ENCODE measurements at places on chromosomes 5 and 9.

DNA sequence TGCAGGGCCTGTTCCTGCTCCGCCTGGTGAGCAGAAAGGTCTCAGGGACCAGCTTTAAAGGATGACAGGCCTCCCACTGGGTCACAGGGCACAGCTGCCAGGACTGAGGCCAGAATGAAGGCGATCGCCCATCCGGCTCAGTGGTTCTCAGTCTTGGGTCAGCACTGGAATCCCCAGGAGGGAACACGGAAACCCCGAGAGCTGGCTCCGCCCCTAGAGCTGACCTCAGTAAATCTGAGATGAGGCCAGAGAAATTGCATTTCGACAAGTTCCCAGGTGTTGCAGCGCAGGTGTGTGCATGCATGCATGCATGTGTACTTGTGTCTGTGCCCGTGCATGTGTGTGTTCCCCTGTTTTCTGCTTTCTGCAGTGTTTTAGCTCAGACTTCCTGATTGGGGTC, 47.2 kb upstream of the KCNMB1 start:
- no peak for DNase-seq

DNA sequence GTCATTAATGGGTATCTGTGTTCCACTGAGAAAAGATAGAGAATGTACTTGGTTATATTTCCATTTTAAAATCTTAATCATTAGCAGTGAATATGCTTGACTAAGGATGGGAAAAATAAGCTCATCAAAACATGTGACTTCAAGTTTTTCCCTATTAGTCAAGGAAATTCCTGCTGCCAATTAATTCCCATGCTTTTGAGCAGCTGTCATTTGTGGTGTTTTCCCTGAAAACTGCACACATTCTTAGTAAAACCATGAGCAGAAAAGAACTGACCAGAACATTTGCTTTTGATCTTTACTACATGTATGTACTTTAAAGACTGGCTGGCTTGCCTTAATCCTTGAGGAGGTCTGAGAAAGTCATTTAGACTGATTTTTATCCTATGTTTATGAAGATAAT, 75.2 kb downstream of the AOPEP start:
- DNase-seq, result peak; percentile 45

DNA sequence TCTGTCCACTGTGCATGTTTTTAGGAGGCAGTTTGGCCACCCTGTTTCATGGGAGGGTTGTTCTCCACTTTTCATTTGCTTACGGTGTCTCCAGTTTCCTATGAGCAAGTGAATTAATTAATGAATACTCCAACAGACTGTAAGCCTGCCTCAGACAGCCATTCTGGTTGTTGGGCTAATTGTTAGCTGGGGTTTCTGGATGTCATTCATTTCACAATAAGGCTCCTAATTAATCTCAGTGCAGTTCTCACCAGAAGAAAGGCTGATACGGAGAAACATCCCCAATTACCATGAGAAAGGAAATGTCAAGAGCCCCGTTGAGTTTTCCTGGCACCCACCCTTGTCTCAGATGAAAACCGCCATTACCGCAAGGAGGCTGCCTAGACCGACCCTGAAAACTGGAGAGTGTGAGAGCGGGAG, 75.8 kb downstream of the MAP1B start:
- DNase-seq, result no peak

- no peak for DNase-seq
These were observed 31.8 kb downstream of the AMBP start for GRCh38 chr9:114046237-114046755.

DNA sequence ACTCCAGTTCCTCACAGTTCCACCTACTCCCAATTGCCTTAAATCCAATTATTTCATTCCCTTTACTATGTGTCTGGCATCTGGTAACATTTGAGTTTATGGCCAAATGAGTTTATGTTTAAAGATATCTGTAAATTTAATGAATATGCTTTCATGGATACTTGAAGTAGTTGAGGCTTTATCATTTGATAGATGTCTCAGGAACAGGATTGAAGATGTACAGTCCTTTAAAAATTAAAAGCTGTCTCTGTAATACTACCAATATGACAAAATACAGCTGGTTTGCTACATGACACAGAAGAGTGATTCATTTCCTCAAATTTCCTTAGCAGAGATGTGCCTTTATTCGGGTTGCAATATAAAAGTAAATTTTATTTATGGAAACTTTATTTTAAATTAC, 2326.0 kb upstream of the ACO1 start:
- DNase-seq, result no peak

DNA sequence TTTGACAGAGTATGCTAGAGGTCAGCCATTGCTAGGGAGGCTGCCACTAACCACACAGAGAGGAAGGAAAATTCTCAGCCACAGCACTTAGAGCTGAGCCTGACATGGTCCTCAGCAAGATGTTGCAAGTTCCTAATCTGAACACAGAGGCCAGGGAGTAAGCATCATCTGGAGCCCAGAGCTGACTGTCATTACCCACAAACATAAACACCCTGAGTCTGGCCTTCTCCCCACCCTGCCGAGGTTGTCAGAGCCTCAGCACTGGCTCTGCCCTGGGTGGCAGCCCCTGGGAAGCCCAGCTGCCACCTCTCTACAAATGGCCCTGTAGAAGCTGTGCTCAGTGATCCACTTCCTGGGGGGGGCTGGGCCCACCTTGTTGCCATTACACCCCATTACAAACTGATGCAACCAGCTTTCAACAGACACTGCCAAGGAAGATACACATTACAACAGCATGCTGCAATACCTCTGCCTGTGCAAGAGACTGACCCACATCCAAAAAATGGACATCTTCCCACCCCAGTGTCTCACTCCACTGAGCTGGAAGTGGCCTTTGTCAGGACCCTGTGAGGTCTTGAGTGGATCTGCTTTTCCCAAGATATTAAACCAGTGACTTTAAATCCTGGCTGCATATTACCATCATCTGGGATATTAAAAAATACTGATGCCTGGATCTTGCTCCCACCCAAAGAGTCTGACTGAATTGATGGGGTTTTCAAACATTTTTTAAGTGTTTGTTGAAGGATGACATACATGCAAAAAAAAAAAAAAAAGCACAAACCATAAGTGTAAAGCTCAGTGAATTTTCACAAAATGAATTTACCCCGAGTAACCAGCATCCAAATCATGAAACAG, 33.0 kb downstream of the IRF1 start:
- no peak for DNase-seq

- DNase-seq, result peak; percentile 86
These were observed 89.9 kb downstream of the SH3TC2 start for GRCh38 chr5:148972974-148973374.

DNA sequence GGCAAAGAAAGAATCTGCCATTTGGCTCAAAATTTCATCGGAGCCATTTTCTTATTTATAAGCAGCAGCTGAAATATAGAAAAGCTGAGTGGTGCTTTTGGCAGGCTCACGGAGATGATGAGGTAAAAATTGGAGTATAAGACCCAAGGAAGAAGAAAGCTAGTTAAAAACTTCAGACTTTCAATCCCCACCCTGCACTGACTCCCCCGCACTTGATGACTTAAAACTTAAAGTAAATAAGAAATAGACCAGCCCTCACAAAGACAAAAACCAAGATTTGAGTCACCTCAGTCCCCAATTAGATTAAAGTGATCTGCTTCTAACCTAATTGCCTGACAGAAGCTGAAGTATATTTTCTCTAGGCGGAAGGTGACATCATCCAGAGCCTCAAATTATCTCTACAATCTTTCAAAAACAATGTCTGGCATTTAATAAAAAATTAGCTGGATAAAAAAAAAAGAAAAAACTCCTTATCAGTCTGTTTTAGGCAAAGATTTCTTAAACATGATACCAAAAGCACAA, 124.0 kb upstream of the PJA2 start:
- DNase-seq, result no peak

DNA sequence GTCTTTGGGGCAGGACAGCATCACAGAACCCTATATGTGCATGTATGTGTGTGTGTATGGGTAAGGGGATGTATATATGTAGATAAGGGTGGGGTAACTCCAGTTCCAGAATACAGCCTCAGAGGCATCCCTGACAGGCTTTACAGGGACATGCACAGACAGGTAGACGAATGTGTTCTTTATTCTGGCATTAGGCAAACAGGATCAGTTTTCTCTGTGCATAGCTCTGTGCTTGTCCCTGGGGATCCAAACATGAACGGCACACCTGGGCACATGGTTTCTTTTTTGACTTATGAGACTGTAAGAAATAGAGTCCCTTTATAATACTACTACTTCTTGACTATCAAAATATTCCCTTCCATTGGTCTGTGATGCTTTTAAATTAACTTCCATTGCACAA, 120.6 kb downstream of the TRIO start:
- DNase-seq, result no peak

DNA sequence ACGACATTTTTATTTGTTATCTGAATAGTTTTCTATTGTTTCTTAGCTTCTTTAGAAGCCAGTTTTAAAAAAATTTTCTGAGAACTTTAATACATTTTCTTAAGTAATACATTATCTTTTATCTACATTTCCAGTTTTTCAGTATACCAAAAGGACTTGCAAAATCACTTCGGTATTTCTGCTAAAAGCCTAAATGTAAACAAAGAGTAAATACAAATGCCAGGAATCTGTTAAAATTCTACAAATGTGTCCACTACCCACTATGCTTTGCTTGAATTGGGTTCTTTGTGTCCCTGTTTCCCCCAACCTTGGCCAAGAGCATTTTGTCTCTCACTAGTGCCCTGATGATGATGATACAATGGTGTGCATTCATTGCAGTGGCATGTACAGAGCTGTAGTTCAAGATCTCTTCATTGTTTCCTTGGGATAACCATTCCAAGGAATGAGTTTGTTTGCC, 611.2 kb downstream of the NR2F1-AS1 start:
- DNase-seq, result no peak

GRCh38 chr5:115816226-115817081, at the start of gene CDO1:
CDO1 (minus strand) TSS chr5:115816659; CDS start chr5:115816397, 262 bp downstream.
- no peak for DNase-seq

DNA sequence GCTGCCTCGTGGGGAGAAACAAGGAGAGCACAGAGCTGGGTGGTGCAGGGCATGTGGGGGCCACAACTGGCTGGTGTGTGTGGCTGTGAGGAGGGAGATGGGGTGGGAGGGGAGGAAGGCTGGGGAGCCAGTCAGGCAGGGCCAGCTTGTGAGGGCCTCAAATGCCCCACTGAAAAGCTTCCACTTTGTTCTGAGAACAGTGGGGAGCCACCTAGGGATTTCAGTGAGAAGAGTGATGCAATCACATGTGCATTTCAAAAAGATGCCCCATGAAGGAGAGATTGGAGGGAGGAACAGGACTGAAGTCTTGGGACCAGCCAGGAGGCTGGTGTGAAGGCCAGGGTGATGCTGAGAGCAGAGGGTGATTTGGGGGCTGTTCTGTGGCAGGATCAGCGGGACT, 1.3 kb downstream of the OR13J1 start:
- no peak for DNase-seq

- DNase-seq, result no peak
These were observed 482.7 kb downstream of the RAB3C start for GRCh38 chr5:59065554-59065953.

DNA sequence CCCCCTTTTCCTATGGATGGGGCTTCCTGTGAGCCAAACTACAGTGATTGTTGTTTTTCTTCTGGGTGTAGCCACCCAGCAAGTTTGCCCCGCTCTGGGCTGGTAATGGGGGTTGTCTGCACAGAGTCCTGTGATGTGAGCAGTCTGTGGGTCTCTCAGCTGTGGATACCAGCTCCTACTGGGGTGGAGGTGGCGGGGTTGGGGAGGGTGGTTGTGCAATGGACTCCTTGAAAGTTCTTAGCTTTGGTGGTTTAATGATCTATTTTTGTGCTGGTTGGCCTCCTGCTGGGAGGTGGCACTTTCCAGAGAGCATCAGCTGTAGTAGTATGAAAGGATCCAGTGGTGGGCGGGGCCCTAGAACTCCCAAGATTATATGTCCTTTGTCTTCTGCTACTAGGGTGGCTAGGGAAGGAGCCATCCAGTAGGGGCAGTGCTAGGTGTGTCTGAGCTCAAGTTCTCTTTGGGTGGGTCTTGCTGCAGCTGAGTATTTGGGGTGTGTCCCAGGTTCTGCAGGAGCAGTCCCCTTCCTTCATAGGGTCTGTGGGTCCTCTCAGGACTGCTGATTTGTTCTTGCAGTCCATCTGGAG, 275.6 kb upstream of the PAPPA start:
- DNase-seq, result no peak

DNA sequence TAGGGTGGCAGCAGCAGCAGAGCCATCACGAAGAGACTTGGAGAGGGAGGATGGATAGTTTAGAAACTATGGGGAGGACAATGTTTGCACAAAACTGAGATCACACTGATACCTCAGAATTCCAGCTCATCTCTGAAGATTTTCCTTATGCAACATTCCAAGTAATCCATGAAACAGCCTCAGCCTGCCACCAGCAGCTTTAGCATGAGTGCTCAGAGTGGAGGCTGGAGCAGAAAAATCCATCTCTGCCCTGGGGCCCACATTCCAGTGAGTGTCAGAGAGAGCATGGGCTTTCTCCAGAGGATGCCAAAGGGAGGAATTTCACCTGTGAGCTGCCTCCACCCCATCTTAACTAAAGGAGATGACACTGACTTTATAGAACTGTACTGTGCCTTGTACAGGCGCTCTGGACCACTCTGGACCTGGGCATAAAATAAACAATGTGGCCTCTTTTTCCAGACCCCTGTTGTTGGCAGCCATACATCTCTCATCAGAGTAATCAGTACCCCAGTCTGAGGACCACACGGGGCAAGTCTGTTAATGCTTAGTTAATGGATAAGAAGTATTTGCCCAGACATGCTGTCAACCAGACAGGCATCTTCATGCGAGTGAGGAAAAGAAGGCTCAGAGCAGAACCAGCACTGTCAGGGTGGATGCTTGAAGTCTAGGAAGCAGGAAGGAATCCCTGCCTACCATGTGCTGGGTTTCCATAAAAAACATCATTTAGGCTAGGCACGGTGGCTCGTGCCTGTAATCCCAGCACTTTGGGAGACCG, 440.9 kb downstream of the ENC1 start:
- DNase-seq, result no peak

DNA sequence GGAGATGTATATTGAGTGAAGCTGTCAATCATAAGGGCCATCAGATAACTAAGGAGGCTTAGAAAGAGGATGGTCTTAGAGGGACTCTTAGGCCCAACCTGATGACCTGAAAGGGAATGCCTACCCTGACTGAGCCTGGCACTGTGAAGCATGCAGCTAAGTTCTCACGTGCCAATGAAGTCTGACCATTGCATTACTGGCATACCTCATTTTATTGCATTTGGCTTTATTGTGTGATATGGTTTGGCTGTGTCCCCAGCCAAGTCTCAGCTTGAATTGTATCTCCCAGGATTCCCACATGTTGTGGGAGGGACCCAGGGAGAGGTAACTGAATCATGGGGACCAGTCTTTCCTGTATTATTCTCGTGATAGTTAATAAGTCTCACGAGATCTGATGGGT, 421.6 kb upstream of the SGCD start:
- no peak for DNase-seq

GRCh38 chr5:132486318-132487094, 4.1 kb downstream of the IRF1 start:
- DNase-seq, result no peak

DNA sequence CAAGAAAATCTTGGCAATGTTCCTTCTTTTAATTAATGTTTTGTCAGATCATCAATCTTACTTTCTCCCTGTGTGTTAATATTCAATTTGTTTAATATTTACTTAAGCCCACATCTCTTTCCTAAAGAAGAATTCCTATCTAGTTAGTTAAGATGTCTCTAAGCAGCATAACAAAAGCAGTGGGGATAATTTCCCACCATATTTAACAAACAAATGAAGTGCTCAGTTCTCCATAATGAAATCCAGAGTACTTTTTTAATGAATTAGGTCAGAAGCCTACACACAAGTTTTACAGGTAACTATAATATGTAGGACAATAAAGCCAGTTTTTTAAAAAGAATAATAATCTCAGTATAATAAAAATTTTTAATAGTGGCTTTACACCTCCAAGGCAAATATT, 1918.8 kb downstream of the EFNA5 start:
- no peak for DNase-seq

- no peak for DNase-seq
These were observed 27.3 kb upstream of the ZSWIM6 start for GRCh38 chr5:61304590-61305381.
